ENCODE measurements at places on chromosomes 2 and 18. TPM values are rescaled to one million over a fixed set of nuclear protein-coding genes. Genes with fewer than 3 reads are reported as not detected.
A peak's percentile ranks its signal among the peaks of the same experiment; 100 is the strongest.

CCDC102B gene
- total RNA-seq: not detected

SPC25 gene
- total RNA-seq: 13.9 TPM

RASGRP3 gene
- total RNA-seq: 25.8 TPM

- DNase-seq: no peak
Observed at GRCh38 chr2:191115804-191116203, 35.0 kb downstream of the STAT4 start.

DNA sequence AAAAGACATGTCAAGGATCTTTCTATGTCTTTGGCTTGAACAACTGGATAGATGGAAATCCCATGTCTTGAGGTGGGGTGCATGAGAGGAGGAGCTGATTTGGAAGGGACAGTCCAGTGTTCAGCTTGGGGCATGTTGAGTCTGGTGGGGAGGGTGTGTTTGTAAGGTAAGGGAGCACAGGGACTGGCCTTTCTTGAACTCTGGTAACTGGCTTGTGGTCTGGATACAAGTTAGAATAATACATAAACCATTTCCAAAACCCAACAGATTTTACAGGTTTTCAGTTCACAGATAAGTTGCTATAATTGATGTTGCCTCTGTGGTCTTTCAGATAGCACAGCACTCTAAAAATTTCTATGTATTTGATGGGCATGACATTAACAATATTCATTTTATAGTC is 24.2 kb downstream of the RHBDD1 start:
- DNase-seq: no peak

DNA sequence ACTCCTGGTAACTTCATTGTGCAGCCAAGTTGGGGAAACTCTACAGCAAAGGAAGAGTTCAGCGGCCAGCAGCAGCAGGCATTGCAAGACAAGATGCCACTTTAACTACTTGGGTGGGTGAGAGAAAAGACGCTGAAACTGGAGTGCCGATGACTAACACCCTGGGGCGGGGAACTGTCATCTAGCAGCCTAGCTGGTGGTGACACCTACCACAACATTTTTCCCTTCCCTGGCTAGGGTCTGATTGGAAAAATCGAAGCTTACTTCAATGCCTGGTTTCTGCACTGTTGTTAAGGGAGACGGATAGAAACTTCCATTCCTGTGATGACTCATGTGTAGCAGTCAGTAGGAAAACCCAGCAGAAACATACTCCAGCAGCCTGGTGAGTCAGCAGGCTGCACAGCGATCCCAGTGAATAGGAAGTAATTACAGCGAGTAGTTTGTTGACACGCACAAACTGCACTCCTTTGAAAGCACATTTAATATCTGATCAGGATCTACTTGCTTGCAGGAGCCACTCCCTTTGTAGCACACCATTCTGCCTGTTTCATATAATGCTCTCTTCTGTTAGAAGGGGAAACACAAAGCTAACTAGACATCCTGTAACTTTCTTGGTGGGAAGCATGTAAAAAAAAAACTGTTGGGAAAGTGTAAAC is 62.1 kb upstream of the MAPRE2 start:
- peak; percentile 81 for DNase-seq

DNA sequence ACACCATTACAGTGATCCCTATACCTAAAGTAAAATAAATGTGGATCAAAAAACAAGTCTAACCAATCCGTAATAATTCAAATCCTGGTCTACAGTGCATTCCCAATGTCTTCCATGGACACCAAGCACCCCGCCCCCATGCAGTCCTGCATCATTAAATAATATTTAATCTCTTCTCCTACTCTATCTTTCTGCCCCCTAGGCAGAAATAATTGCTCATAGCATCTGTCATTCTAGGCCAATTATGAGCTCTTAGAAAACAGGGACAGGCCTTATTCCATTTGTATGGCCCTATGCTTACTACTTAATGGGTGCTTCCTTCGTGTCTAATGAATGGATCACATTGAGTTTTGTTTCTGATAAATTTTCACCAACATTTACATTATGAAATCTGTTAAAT is 66.4 kb downstream of the PAX3 start:
- no peak for DNase-seq

- DNase-seq: no peak
Observed at GRCh38 chr2:31197166-31197565, 20.1 kb downstream of the CAPN14 start.

DNA sequence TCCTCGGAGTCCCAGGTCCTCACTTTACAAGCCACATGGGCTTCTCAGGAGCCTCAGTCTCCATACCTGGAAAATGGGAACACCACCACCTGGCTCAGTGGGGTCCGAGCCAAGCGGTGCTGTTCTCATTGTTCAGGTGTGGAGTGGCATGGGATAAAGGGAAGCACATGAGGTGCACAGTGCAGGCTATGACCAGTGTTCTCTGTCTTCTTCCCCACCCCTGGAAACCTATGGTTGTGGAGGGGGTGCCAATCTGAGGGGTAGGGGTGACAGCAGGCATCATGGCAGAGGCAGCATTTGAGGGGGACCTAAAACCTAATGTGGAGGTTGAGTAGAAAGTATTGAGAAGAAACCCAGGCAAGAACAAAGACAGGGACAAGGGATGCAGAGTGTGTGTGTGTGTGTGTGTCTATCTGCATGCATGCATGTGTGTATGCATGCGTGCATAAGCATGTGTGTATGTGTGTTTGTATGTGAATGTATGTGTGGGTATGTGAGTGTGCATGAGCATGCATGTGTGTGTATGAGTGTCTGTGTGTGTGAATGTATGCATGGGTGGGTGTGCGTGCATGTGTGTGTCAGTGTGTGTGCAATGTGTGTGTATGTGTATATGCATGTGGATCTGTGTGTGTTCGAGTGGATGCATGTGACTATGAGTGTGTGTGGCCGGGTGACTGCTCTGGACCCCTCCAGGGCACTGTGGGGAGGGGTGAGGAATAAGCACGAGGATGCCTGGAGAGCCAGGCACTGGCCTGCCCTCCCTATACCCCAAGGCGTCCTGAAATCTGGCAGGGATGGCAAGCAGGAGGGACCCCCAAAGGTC is 4.0 kb downstream of the KIF1A start:
- peak; percentile 8 for DNase-seq

DNA sequence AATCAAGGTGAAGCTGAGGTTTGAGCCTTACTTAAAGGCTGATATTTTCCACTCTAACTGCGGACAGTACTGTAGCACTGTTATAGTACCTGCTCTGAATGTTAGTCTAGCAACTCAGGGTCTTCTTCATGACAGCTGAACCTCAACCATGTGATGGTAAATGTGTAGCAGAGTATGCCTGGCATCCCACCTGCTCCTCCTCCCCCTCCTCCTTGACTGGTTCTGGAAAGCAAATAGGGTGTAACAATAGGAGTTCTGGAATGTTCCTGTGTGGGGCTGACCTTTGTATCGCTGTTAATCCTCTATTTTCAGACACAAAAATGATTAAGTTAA is 447 bp upstream of the CCL20 start:
- no peak for DNase-seq

DNA sequence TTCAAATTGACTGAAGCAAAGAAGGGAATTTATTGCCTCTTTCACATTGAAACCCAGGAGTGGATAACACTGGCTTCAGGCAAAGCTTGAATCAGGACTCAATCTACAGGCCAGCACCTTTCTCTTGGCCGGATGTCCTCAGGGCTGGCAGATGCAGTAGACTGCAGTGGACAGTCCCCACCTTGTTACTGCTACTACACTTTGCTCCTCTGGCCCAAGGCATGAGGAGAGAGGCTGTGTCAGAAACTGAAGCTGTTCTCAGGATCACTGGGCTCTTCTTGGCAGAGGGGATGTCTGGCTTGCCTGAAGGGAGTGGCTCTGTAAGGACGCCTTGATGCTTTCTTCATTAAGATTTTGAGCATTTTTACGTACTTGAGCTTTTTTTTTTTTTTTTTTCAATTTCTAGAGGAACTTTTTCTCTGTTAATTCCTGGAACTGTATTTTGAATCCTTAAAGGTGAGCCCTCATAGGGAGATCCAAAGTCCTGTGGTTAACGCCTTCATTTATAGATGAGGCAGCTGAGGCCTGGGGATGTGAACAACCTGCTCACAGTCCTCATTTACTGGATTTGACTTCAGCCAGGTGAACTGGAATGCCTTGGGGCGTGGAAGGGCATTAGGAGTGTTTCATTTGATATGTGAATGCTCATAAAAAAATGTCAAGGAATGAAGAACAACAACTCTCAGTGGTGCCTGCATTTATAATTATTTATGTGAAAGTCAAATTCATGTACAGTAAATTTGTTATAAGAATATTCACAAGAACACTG is 36.6 kb downstream of the CASP10 start:
- no peak for DNase-seq

DNA sequence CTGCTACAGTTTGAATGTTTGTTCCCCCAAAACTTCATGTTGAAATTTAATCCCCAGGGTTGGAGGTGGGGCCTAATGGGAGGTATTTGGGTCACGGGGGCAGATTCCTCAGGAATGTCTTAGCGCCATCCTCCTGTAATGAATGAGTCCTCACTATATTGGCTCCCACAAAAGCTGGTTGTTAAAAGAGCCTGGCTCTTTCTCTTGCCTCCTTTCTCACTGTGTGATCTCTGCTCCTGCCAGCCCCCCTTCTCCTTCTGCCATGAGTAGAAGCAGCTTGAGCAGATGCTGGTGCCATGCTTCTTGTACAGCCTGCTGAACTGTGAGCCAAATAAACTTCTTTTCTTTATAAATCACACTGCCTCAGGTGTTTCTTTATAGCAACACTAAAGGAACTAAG is 721.0 kb upstream of the PKDCC start:
- DNase-seq: peak; percentile 20

- no peak for DNase-seq
Observed at GRCh38 chr2:156580501-156580900, 144.3 kb downstream of the GPD2 start.

GRCh38 chr2:25941042-25941441 is 41.3 kb downstream of the KIF3C start:
- DNase-seq: no peak

DNA sequence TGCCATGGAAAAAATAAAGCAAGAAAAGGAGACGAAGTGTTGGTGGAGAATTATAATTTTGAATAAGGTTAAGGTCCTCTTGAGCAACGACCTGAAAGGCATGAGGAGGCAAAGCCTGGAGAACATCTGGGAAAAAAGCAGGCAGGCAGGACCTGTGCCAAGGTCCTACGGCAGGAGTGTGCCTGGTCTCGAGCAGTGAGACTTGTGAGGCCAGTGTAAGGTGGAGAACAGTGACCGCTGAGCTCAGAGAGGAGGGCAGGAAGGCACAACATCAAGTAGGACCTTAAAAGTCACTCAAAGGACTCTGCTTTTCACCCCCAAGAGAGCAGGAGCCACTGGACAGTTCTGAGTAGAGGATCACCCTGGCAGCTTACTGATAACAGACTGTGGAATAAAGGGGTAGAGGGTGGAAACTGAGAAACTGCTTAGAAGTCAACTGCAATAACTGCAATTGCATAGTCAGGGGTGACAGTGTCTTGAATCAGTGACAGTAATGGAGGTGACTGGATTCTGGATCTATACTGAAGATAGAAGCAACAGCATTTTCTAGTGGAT is 3.5 kb downstream of the NOL10 start:
- DNase-seq: no peak

- no peak for DNase-seq
Observed at GRCh38 chr2:74582184-74582583, 27.7 kb downstream of the DOK1 start.

- no peak for DNase-seq
Observed at GRCh38 chr2:190335225-190335559, 8.2 kb upstream of the INPP1 start.

DNA sequence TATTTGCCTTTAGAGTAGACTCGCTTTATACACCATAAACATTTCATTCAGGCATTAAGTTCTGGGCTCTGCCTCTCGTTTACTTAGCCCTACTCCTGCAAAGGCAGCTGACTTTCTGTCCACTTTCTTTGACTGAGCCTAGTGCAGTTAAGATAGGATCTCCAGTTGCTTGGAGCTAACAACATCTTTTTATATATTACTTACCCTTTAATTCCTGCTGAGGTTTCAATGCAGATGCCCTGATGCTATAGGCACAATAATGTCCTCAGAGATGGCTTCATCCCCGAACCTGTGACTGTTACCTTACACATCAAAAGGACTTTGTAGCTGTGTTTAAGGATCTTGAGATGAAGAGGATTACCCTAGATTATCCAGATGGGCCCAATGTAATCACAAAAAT is 505.8 kb upstream of the TNP1 start:
- no peak for DNase-seq

GRCh38 chr2:144357623-144358373 is 162.1 kb downstream of the ZEB2 start:
- no peak for DNase-seq

GRCh38 chr2:231928901-231929725 is 2.9 kb upstream of the NPPC start:
- no peak for DNase-seq

DNA sequence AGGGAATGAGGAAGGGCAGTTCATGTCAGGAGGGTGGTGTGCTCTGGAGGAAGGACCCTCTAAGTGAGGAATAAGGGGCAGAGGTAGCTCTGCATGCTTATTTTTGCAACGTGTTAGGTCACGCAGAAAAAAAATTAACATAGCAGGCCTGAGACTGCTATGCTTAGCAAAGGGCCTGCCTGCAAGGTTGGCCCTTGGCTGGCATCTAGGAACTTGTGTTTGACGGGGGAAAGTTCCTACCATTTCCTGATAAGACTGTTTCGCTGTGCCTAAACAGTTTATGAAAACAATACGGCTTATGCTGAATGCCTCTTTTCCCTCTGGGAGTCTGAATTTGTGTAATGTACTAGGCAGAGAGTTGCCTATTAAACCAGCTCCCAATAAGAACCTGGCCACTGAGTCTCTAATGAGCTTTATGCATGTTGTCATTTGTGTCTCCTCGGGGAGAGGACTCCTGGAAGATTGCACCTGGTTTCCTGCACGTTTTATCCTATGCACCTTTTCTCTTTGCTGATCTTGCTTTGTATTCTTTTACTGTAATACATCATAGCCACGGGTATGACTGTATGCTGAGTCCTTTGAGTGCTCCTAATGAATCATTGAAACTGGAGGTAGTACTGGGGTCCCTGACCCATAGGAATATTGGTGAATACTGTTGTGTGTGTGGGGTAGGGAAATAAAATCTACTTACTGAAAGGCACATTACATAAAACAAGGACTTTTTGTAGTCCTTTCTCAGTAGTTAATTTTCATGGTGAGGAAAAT is 169.0 kb downstream of the PRPF40A start:
- DNase-seq: no peak

- peak; percentile 66 for DNase-seq
Observed at GRCh38 chr2:219459460-219460311, 25.0 kb downstream of the SPEG start.
